ENCODE measurements at places on chromosomes 6 and 20.

- no peak for DNase-seq
Measured at GRCh38 chr6:94727710-94728109, 849.6 kb upstream of the MANEA start.

DNA sequence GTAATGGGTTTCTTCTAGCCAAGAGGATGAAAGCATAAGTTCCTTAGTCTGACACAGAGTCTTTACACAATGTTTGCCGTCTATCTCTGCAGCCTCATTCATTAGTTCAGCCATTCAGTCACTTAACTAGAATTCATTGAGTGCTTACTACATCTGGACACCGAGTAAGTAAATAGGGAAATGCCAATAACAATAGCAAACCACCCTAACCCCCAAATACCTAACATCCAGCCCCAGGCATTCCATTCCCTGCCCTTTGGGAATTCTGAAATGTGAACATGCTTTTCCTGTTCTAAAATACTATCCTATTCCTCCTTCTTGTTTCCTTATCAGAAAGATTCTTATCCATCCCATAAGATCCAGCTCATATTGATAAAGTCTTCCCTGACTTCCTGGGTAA, 277.6 kb upstream of the RNF217 start:
- no peak for DNase-seq

GRCh38 chr6:6248651-6249050, 71.8 kb downstream of the F13A1 start:
- no peak for DNase-seq

- no peak for DNase-seq
Measured at GRCh38 chr20:53938739-53939138, 131.7 kb downstream of the BCAS1 start.

- DNase-seq = no peak
Measured at GRCh38 chr6:28208111-28208659, 16.9 kb upstream of the ZSCAN9 start.

DNA sequence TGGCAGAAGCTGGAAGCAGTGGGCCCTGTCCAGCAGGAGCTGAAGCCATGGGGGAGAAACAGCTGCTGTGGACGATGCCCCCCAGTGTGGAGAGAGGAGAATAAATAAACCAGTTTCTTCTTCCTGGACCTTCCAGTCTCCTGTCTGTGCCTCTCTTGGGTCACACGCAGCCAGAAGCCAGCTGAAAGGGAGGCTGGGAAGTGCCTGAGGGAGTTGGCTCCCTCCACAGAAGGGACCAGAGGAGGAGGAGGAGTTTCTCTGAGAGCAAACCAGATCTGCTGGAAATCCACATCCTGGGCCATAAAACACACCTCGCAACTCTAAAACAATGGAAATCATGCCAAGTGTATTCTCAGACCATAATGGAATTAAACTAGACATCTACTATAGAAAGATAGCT, 577.0 kb downstream of the CDH26 start:
- no peak for DNase-seq

GRCh38 chr6:25202504-25202903, 76.7 kb upstream of the CARMIL1 start:
- peak; percentile 64 for DNase-seq

DNA sequence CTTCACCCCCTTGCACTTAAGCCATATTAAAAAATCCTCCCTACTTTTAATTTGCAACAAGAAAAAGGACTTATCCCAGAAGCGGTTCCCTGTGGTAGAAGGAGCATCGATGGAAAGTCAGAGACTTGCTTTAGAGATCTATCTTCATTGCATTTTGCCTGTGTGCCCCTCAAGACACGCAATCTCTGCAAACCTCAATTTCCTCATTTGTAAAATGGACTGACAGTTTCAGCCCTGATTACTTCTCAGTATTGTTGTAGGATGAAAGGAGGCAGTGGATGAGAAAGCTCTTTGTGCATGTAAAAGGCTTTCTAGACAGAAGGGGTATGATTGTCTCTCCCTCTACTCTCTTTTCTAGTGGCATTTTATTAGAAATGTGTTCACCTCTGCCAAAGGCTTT, 410.2 kb downstream of the CDC5L start:
- no peak for DNase-seq

DNA sequence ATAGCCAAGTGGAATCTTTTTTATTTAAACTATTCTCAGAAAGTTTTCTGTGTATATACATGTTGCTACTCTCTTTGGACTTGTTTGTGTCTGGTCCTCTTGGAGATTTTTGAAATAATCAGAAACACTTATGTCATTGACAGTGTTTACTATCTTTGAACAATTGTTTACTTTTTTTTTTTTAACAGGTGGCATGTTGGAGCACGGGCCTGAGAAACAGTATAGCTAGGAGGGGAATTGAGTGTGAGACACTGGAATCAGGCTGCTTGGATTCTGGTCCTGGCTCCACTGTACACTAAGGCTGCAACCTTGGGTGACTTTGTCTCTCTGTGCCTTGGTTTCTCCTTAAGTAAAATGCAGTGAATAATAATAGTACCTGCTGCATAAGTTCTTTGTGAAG, 279.6 kb downstream of the PRL start:
- no peak for DNase-seq

- no peak for DNase-seq
Measured at GRCh38 chr6:99364026-99364425, 14.6 kb upstream of the FAXC start.

DNA sequence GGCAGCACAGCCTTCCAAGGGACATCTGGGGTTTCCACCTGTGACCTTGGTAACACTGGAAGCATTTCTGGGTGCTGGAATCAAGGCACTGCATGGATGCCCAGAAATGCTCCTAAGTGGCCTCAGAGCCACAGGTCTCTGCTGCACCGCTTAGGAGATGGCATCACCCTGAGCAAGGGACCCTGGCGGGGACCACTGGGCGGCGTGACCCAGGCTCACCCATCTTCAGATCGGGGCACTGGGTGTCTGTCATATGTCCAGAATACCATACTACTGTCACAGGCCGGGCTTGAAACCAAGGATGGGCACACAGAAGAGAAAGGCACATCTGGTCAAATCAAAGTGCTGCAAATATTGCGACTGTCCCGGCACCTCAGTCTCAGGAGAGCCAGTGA, 45.9 kb downstream of the SSR1 start:
- no peak for DNase-seq

GRCh38 chr6:15421945-15422733, 176.3 kb downstream of the JARID2 start:
- DNase-seq = no peak

GRCh38 chr6:23414051-23414445, 712.0 kb upstream of the NRSN1 start:
- DNase-seq = peak; percentile 56

- no peak for DNase-seq
Measured at GRCh38 chr6:12645941-12646340, 70.6 kb upstream of the PHACTR1 start.

DNA sequence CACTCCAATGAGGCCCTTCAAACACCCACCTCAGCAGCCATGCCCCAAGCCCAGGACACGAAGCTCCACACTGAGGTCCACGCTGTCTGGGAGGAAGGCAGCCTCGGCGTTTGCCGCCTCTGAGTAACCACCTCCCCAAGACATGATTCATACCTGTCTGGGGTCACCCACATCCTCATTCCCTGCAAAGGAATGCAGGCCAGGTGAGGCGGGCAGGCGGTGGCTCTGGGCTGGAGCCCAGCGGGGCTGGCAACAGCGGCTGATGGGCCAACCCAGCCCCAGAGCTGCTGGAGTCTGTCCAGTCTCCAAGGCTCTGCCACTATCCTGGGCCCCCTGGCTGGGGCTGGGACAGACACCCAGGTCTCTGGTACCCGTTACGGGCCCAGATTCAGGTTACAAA, 14.8 kb downstream of the PMEPA1 start:
- DNase-seq = no peak

GRCh38 chr6:112291161-112291762, 36.9 kb upstream of the LAMA4 start:
- DNase-seq = no peak

DNA sequence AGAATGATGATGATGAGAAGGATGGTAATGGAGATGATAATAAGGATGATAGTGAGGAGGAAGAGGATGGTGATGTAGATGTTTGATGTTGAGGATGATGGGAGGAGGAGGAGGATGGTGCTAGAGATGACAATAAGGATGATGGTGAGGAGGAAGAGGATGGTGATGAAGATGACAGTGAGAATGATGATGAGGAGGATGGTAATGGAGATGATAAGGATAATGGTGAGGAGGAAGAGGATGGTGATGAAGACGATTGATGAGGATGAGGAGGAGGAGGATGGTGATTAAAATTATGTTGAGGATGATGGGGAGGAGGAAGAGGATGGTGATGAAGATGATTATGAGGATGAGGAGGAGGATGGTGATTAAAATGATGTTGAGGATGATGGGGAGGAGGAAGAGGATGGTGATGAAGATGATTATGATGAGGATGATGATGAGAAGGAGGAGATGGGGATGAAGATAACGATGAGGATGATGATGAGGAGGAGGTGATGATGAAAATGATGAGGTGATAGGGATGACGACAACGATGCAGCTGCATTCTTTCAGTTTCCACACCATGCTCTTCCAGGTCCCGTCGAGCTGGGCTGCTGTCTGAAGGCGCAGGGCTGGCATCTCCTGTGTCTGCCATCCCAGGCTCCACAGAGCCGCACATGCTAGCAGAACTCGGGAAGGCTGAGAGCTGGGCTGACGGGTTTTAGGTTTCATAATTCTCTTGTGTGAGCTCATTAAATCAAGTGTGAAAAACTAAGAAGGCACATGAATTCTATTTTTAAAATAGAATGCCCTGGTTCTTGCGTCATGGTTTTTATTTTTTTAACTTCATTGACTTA, 274.9 kb downstream of the SMOC2 start:
- no peak for DNase-seq

- DNase-seq = no peak
Measured at GRCh38 chr20:2358006-2358405, 22.7 kb upstream of the TGM6 start.

DNA sequence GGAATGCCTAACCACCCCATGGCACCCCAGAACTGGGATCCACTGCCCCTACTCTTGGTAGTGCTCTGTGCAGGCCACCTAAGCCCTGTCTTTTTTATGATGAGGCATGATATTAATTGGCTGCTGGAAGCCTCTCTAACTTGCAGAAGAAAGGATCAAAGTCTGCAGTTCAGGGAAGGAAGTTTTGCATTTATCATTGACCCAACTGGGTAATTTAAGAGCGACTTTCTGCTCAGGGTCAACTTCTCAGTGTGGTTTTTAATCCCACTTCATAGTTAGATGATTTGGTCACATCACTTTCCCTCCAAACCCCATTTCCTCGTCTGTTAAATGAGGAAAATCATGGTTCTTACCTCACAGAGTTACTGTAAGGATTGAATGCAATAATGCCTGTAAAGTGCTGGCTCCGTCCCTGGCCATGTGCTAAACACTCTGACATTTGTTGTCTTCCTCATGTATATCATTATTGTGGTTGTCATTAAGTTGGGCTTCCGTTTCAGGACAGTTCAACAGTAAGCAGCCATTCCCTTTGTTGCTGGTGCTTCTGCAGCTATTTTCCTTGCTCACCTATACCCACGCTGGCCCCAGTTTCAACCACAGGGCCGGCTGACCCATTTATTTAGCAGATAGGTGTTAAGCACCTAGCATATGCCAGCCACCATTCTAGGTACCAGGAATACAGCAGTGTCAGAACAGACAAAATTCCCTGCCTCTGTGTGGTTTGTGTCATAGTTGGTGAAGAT, 14.2 kb downstream of the E2F3 start:
- DNase-seq = no peak

DNA sequence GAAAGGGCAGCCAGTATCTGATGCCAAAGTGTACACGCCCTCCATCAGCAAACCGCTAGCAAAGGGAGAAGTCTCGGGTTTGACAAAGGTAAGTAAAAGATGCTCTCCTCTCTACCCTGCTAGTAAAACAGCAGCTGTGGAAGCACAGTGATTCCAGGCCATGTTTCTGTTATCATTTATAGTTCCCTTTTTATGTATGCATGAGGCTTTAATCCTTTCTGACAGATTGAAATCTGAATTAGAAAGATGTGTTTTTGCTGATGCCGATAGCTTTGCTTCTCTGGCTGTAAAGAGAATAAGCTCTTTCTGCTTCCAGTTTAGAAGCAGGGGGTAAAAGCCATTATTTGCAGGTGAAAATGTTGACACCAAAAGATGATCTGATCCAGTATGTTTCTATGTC, 392.4 kb upstream of the SOX4 start:
- no peak for DNase-seq

- no peak for DNase-seq
Measured at GRCh38 chr6:11367638-11368199, 135.3 kb upstream of the NEDD9 start.

GRCh38 chr6:25051083-25051482, 115.3 kb upstream of the RIPOR2 start:
- DNase-seq = no peak

DNA sequence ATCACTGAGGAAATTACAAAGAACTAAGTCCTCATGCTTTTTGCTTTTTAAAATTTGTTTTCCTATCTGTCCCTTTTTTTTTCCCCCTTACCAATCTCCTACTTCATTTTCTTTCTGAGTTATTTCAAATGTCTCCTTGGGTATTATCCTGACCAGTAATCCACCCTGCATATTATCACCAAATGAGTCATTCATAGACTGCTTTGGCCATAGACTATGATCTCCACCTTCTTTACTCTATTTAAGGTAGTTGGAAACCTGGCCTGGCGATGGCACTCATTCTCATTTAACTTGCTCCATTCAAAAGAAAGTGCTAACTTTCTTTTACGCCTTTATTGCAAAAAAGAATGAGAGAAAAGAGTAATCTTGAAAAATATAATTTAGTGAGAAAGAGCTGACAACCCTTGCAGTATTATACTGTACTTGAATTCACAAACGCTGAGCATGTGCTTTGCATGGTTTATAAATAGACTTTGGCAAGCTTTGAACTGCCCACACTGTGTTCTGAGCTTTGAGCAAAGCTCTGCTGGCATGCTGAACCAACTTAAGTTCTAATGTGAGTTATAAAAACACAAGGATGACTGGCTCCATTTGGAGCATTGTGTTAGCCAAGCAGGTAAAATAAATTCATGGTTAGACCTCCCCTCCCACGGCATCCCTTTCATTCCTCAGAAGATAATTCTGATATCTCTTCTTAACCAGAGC, 198.9 kb downstream of the NKAIN2 start:
- peak; percentile 27 for DNase-seq

DNA sequence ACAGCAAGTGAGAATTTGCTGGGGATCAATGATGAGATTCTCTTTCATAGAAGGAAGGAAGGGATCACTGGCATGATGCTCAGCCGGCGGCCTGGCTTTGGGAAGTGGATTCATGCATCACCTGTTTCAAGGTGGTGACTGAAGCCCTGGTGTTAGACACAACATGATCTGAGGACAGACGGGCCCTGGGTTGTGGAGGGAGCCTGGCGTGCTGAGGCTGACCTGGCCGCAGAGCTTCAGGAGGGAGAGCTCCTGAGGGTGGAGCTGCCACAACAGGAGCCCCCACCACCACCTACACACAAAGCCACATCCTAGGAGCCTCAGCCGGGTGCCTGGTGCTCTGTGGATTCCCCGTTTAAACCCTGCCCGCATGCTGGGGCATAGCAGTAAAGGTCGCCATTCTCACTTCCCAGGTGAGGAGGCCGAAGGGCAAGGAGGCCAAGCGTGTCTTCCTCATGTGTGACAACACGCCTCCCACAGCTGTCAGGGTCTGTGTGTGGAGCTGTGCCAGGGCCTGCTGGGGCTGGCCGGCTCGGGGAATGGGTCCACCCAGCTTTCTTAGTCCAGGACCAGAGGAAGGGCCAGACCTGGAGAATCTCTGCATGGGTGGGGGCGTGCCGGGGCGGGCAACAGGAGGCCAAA, 107.0 kb downstream of the ERMARD start:
- no peak for DNase-seq

- DNase-seq = no peak
Measured at GRCh38 chr6:24481449-24481848, 7.9 kb downstream of the GPLD1 start.

Data from non-pigmented ciliary epithelial cell (primary cell).